LoVo (cell line): ENCODE measurements at places on chromosomes 1 and 21.

DNA sequence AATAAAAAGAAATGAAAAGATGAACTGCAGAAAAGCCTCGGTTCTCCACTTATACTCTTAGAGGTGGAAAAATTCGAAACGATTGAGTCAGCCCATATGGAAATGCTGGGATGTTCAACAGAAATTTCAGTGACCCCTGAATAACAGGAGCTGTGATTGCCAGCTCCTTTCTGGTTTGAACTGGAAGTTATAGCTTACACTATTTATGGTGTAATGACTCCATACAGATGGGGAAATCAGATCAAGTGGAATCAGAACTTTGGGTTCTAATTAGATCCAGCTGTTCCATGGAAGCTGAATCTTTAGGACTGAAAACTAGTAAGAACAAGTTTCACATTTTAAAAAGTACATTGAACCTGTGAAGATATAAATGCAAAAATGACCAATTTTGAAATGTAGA is 569.3 kb upstream of the ZRANB2 start:
- DNase-seq, result no peak

- DNase-seq, result no peak
Measured at GRCh38 chr1:157438146-157438545, 114.2 kb downstream of the FCRL5 start.

DNA sequence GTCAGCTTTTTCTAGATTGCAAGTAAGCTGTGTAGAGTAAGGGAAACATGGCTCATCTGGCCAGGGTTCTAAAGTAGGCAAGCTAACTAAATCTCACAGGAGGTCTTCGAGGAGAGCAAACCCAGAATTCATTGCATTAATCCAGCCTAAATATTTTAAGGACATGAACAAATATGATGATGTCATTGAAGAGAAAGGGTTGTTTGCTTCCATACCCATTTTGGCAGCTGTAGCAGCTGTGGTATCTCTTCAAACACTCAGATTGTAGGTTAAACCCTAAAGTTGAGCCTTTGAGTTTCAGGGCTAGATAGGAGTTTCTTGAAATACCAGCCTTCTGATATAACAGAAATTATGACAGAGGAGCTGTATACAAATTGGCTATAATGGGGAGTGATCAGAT is 200.5 kb upstream of the C1orf105 start:
- no peak for DNase-seq

DNA sequence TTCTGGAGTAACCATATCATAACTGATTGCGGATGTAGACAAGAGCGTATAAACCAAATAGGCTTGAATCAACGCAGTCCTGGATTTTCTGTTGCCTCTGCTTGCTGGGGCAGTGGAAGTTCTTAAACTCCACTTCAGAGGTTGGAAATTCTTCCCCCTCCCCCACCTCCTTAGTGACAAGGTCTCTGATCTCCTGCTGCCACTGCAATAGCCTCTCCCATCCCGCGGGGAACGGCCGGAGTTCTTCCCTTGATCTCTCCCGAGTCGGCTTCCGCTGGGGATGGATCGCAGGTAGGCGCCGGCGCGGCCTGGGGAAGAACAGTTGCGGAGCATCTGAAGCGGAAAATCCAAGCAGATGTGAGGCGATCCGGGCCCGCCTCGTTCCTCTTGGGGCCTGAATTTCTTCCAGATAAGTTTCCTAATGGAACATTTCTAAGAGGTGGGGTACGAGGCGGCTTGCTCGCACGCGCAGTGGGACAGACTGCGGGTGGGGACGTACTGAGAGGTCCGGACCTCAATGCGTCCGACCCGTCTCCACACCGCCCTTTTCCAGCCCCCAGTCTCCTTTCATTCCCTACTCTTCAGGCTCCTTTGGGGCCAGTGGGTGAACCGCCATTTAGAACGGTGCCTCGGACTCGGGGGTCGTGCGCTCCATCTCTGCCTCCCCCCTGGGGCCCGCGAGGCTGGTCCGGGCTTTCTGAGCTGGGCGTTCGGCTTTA is 3.1 kb upstream of the SIM2 start:
- DNase-seq, result no peak

- no peak for DNase-seq
Measured at GRCh38 chr1:30613188-30613587, 110.2 kb downstream of the MATN1 start.

- peak; percentile 52 for DNase-seq
Measured at GRCh38 chr21:17903029-17903806, 84.1 kb upstream of the C21orf91 start.

DNA sequence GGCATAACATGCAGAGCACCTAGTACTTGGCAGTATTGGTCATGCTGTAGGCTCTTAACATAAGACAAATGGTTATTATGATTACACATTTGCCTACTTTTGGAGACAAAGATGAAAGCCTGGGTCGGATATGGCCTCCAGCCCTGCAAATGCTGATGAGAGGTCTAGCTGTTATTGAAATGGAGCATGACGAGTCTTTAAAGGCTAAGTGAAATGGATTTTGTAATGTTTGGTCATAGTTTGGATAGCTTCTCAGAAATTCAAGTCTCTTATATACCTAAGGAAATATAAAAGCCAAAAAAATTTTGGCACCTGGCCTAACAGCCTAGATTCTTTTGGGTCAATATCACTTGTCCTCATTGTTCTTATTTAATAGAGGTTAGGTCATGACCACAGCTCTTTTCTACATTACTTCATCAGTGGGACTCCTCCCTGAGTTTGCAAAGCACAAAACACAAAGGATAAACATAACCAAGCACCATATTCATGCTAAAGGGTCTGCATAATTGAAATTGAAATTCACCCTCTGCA is 69.2 kb upstream of the WLS start:
- no peak for DNase-seq

GRCh38 chr1:92655197-92655801 is 129.6 kb downstream of the EVI5 start:
- DNase-seq, result no peak

GRCh38 chr21:38468989-38469388 is 29.3 kb downstream of the ERG start:
- DNase-seq, result peak; percentile 13

DNA sequence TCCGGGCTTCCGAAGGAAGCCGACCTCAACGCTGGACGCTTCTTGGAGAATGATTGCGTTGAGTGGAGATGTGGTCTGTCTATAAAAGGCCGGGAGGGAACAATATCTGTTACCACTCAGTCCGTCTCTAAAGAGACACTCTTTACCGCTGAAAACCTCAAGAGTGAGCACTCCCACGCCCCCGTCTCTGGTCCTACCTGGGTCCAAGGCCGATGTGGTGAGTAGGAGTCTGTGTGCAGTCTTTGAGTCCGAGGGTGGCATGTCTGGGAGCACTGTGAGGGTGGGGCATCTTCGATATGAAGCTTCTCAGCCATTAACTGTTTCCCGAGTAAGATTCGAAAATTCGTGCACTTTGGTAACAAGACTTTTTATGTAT is 576 bp downstream of the ZFP69 start:
- DNase-seq, result no peak

- DNase-seq, result no peak
Measured at GRCh38 chr1:167500283-167500860, 18.0 kb downstream of the CD247 start.

GRCh38 chr1:222525951-222526350 is 22.0 kb downstream of the HHIPL2 start:
- DNase-seq, result no peak

GRCh38 chr1:32644426-32644825 is 5.9 kb downstream of the ZBTB8OS start:
- no peak for DNase-seq

- DNase-seq, result no peak
Measured at GRCh38 chr1:155304558-155305063, 3.4 kb upstream of the PKLR start.
